Stimulated activated CD4-positive, alpha-beta T cell treated with anti-CD3 and anti-CD28 coated beads, TNF-alpha, amount 100 ng/mL, for 24 hours (primary cell): ENCODE measurements at places on chromosomes 4 and X.

GRCh38 chr4:26717332-26717731 is 133.4 kb downstream of the TBC1D19 start:
- no peak for DNase-seq

GRCh38 chrX:34927866-34928265 is 14.7 kb upstream of the FAM47B start:
- no peak for DNase-seq

DNA sequence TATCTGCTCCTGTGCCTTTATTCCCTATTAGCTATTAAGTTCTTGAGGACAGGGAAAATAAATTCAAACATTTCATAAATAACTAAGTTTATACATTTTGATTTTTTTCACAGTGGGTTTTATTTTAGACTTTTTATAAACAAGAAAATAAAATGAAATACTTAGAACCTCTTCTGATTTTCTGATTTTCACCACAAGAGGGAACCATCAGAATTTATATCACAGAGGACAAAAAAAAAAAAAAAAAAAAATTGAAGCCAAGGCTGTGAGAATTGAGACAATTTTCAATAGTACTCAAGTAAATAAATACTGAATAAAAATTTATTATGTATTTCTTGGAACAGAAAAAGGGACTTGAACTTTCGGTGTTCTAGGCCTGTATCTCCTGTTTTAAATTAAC is 288.1 kb downstream of the SH3BGRL start:
- no peak for DNase-seq

- no peak for DNase-seq
These were observed at the start of gene BANK1 for GRCh38 chr4:101790521-101791181. Gene BANK1 (plus strand): TSS chr4:101790730. CDS start chr4:101790881, 151 bp downstream.

DNA sequence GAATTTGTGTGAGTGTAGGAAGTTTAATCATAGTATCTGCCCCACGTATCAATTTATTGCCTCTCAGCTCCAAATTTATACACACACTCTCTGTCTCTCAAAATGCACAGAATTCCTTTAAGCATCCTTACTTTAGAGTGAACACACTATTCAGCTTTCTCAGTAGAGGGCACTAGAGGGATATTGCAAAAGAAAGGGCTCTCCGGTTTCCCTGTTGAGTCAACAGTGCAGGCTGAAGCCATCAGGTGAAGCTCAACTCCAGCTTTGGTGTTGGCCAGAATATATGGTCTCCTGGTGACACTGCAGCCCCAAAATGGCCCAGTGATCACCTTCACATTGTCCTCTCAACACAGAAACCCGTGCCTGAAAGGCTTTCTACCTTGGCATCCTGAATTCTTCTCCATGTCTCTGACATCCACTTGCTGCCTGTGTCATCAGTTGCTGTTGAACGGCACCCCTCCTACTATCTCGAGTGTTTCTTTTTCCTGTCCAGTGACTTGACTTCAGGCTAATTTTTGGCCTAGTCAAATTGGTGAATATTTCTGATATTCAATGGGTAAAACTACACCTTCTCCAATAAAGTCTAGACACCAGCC is 670.5 kb downstream of the GABRG1 start:
- DNase-seq = no peak

GRCh38 chr4:5821665-5822358 is 71.1 kb downstream of the CRMP1 start:
- DNase-seq = no peak

- DNase-seq = no peak
These were observed 38.3 kb downstream of the SPCS3 start for GRCh38 chr4:176358083-176358469.

DNA sequence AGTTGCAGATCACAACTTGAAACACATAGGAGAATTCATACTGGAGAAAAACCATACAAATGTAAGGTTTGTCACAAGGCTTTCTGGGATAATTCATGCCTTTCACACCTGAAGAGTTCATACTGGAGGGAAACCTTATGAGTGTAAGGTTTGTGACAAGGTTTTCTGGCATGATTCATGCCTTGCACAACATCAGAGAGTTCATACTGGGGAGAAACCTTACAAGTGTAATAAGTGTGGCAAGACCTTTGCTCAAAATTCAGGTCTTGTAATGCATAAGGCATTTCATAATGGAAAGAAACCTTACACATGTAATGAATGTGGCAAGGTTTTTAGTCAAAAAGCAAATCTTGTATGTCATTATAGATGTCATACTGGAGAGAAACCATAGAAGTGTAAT is 58.8 kb upstream of the ENPEP start:
- no peak for DNase-seq

GRCh38 chr4:17030543-17030942 is 132.1 kb upstream of the LDB2 start:
- DNase-seq = no peak
